Memory B cell (primary cell): ENCODE measurements at places on chromosomes 13 and 19.

DNA sequence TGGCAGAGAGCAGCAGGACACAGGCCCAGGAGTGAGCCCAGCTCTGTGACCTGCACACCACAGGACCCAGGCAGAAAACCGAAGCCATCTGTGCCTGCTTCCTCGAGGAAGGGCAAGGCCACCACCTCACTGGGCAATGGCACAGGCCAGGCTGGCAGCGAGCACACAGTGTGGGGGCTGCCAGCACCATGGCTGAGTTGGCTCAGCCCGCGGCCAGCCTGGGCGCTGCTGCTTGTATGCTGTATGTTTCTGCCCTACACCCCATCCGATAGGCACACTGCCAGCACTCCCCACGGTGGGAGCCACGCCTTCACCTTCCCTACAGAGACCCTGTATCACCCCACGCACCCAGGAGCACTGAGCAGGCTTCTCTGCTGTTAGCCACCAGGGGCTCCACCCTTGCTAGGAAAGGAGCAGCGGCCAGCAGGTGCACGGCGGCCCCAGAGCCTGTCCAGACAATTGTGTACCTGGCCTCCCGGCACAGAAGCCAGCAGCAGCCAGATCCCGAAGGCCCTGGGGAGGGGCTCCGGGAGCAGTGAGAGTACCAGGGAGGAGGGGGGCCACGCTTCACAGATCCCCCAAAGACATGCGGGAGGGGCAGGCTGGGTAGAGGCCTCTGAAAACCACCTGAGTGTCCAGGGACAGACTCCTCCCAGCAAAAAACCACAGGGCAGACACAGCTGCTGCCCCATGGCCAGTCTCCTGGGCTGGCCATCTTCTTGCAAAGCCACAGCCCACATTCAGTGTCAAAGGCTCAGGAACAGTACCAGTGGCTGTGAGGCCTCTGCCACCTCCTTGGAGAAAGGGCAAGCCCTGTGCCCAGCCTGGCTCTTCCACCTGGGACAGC is 56.1 kb downstream of the MLLT1 start:
- DNase-seq = no peak

DNA sequence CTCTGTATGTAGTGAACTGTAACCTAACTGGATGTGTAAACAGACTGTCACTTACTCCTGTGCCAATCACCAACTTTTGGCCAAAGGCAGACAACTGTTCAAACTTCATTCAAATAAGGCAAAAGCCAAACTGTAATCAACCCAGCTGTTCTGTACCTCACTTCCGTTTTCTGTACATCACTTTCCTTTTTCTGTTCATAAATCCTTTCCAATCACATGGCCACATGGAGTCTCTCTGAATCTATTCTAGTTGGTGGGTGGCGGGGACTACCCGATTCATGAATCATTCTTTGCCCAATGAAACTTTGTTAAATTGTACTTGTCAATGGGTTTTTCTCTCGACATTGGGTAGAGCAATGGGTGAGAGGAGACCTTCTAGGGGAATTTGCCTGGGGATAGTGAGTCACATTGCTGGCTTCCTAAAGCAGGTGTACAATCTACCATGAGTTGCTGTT is 178.3 kb upstream of the RFC3 start:
- no peak for DNase-seq

- peak; percentile 6 for DNase-seq
Measured at GRCh38 chr13:68927387-68928026, 1180.1 kb upstream of the ATXN8OS start.

DNA sequence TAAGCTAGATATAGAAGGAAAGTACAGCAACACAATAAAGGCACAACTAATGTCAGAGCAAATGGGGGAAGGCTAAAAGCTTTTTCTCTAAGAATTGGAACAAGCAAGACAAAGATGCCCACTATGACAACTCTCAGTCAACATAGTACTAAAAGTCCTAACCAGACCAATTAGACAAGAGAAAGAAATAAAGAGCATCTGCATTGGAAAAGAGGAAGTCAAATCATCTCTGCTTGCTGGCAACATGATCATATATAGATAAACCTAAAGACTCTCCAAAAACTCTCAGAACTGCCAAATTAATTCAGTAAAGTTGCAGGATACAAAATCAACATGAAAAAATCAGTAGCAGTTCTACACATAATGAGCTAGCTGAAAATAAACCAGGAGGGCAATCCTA is 542.0 kb downstream of the DIAPH3 start:
- no peak for DNase-seq

GRCh38 chr19:55474269-55475265 is 1.9 kb upstream of the ZNF628 start:
- no peak for DNase-seq

DNA sequence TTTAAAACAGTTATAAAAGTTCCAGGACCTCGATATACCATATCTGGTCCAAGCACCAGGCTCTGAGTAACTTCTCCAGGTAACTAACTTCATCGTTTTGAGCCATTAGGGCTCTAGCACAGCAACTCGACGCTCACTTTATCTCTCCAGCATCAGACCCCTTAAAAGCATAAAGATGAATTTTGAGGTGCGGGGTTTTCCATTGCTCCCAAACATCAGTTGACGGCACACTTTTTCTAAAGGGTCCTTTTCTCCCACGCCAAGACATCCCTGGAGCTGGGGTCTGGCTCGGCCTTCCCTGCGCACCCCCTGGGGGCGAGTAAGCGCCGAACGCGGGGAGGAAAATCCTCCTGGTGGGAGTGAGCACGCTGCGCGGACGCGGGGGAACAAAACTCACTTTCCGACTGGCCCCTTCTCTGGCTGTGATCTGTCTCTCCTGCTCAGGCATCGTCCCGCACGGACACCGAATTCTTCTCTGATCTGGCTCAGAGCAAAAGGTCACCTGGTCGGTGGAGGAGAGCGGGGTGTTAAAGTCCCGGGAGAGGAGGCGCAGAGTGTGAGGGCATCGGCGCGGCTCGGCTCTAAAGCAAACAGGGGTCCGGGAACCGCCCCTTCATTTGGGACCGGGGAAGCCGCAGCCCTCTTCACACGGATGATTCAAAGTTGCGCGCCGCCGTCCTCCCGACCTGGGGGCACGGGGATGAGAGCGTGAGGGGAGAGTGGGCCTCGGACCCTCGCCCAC is at the start of gene ATP7B:
Gene ATP7B, minus strand, starts transcription at position 561 of the 742 bp plus-strand sequence. Its CDS starts 113 bp downstream, at position 448.
- peak; percentile 44 for DNase-seq

- no peak for DNase-seq
Measured at GRCh38 chr13:98979012-98979660, 1.3 kb upstream of the DOCK9 start.

DNA sequence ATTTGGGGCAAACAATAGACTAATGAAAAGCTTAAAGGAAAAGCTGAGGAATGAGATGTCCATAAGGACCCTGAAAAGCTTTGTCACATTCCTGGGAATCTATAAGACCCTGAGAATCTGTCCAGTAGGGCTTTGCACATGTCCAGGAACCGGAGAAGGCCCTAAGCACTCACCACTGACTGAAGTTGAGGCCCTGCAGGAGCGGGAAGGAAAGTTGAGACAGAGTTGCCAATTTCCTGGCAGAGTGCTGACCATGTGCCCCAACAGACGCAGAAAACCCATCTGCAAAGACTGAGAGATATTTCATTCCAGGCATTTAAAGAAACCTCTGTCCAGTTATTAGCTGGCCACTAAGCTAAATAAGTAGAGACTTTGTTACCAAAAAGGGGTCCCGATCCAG is 890.5 kb downstream of the UQCRFS1 start:
- DNase-seq = no peak

DNA sequence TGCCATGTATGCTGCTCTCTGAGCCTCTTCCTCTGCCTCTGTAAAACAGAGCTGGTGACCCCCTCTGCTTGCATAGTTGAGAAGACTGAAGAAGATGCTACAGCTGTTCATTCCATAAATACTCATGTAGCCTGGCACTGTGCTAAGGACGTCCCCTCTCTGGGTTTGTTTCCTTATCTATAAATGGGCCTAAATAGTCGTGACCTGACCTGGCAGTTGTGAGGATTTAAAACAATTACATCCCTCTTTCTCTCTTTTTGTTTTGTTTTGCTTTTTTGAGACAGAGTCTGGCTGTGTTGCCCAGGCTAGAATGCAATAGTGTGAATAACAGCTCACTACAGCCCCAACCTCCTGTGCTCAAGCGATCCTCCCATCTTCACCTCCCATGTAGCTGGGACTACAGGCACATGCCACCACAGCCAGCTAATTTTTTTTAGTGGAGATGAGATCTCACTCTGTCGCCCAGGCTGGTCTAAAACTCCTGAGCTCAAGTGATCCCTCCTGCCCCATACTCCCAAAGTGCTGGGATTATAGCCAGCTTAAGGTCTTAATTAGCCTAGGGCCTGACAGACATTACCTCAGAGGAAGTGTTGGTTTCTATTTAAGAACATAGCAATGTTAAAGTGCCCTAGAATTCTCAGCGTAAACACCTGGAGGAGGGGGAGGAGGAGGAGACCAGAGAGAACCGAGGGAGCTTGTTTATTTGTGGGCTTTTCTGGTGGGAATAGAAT is 4.6 kb downstream of the WDR62 start:
- DNase-seq = no peak

DNA sequence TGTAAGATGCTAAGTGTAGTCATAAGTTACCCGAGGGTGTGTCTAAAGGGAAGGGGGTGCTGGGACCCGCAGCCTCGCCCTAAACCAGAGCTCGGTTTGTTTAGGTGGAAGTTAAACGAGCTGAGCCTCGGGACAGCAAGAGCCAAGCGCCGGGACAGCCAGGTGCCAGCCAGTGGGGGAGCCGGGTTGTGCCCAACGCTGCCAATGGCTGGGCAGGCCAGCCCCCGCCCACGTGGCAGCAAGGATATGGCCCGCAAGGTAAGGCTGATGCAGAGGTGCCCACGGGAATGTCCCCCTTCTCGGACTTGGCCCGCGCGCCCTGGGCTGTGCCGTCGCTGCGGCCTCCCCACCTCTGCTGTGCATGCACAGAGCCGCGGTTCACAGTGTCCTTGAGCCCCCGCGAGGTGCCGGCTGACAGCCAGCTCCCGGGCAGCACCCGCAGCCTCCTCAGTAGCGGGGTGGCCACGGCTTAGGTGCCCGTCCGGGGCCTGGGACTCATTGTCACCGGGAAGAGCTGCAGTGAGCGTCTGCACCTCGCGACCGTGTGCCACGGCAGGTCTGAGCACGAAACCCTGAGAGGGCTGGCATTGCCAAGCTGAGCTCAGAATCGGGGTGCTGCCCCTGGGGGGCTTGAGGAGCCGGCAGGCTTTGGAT is 9.3 kb upstream of the RPS15 start:
- no peak for DNase-seq

DNA sequence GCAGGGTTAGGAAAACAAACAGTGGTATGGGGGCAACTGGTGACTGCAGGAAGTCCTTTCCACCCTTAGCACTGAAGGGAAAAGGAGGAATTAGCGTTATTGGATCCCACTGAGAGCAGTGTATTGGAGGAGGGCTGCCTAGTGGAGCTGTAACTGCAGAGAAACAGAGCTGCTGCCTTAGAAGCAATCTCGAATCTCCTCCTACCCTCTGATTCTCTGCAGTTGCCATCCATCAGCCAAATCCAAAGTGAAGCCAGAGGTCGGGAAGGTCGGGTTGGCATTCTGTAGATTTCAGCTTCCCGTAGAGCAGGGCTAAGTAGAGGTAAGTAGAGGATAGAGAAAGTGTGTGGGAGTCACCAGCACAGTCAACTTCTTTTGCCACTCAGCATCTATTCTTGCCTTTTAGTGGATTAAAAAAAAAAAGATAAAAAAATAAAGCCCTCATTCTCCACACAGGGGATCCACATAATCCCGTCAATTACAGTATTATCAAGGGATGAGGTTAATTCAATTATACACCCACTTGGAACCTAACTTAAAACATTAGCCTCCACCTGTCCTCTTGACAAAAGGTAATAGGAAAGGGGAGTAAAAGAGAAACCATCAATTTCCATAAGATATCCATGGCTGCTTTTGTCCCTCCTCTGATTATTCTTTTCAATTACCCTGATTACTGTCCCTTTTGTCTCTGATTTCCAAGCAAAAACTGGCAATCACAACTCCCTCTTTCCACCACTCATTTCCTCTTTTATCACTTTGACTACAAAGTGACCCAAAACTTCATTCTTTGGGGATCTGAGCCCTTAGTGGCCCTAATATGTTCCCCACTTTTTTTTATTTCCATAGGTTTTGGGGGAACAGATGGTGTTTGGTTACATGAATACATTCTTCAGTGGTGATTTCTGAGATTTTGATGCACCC is 234.7 kb downstream of the RBM26 start:
- DNase-seq = no peak

GRCh38 chr13:43295825-43296564 is 272.6 kb downstream of the DNAJC15 start:
- DNase-seq = no peak

DNA sequence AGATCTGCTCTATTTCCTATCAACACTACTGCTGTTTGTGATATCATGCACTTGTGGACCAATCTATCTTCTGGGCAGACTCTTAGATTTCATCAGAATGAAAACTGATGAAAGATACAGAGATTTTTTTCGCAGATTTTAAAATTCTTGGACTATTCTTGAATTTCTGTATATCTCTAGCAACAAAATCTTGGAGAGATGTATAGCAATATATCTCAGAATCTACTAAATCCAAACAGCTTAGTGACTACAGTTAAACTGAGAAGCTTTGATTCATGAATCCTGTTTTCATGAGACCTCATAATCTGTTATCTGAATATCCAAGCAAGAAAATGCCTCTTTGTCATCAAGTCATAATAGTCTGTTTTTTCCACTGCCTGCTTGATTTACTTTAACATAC is 28.0 kb upstream of the FREM2 start:
- no peak for DNase-seq

- no peak for DNase-seq
Measured at GRCh38 chr13:23567906-23568460, 2.2 kb upstream of the TNFRSF19 start.

GRCh38 chr13:62879071-62879470 is 1463.4 kb upstream of the PCDH20 start:
- no peak for DNase-seq

DNA sequence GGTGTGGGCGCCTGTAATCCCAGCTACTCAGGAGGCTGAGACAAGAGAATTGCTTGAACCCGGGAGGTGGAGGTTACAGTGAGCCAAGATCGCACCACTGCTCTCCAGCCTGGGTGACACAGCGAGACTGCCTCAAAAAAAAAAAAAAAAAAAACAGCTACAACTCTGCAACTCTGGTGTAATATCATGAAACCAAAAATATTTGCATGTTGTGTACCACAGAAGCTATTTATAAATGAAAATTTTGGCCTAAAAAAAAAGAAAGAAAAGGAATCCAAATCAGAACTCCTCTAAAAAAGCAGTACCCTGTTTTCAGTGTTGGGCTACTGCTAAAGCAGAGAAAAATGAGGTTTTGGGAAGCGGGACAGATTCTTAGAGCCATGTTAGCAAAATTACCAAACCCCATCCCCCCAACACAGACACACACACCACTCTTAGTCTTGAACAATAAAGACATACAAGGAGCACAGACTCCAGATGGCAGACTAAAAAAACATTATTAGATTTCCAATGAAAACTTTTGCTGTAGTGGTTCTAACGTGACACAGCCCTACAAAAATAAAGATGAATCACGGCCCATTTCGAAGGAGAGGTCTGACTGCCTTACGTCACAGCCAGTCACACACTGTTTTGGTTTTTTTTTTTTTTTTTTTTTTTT is 51.5 kb downstream of the INSR start:
- no peak for DNase-seq

- no peak for DNase-seq
Measured at GRCh38 chr19:30686176-30686820, 314.1 kb downstream of the ZNF536 start.

- DNase-seq = no peak
Measured at GRCh38 chr19:7924241-7924640, 1.7 kb downstream of the CTXN1 start.
